ENCODE measurements at places on chromosomes 4 and X. TPM values are rescaled to one million over a fixed set of nuclear protein-coding genes. Genes with fewer than 3 reads are reported as not detected.

Gene UCP1
- total RNA-seq = not detected

Gene NALF2
- 6.3 TPM for total RNA-seq

- peak; percentile 40 for DNase-seq
These were observed 114.0 kb downstream of the RBM47 start for GRCh38 chr4:40515398-40516293.

- DNase-seq = peak; percentile 22
These were observed 13.8 kb upstream of the SMS start for GRCh38 chrX:21926527-21927278.

- DNase-seq = no peak
These were observed 222.6 kb upstream of the PCDH18 start for GRCh38 chr4:137754652-137755471.

DNA sequence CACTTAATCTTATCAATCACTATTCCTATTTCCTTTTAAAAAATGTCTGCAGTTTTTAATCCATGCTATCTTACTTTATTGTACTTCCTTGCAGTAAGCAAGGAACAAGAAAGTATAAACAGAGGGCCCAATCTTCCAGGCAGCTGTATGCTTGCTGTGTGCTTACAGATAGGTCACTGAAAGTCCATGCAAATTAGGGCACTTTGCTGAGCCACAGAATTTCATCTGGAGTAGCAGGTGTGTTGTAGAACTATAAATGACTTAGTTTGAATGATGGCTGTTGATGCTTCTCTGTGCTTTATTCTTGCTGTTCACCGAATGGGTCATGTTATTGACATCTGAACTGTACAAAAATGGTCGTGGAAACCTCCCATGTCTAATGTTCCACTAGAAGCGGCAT is 154.6 kb downstream of the ATOH1 start:
- no peak for DNase-seq

DNA sequence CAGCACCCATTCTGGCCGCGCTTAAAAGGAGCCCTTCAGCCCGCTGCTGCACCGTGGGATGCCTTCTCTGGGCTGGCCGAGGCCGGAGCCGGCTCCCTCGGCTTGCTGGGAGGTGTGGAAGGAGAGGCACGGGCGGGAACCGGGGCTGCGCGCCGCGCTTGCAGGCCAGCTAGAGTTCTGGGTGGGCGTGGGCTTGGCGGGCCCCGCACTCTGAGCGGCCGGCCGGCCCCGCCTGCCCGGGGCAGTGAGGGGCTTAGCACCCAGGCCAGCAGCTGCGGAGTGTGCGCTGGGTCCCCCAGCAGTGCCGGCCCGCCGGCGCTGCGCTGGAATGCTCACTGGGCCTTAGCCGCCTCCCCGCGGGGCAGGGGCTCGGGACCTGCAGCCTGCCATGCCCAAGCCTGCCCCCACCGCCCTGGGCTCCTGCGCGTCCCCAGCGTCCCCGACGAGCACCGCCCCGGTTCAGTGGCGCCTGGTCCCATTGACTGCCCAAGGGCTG is 111.3 kb downstream of the PCDH18 start:
- DNase-seq = no peak

DNA sequence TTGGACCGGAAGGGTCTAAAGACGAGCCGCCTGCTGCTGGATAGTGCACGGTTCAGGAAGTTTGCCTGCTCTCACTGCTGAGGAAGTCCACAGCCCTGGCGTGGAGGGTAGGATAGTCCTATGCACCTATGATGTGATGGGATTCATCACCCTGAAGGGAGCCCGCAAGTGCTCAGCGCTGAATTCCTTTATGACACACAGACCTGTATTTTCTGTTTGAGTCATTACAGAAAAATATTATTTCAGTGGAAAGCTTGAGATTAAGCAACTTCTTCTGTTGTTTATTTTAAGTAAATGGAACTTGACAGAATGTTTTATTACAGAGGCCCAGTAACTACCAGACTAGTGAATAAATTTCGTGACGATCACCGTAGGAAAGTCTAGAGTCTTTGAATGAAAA is 123.2 kb downstream of the TRIML1 start:
- DNase-seq = no peak

Gene EFHC2
- 0.95 TPM for total RNA-seq

DNA sequence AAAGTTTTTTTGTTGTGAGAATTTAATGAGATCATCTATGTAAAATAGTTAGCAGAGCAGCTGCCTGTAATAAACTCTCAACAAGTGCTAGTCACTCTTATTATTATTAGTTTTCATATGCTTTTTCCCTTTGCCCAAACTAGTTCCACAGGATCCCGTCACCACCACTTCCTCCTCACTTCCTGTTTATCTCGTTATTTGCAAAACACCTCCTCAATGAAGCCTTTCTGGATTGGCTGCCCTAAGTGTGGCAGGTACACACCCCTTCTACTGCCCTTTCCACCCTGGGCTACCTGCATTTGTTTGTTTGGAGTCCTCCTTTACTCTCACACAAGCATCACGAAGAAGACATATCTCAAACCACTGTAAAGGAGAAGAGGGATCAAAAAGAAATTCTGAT is 54.4 kb upstream of the KLF3 start:
- no peak for DNase-seq

DNA sequence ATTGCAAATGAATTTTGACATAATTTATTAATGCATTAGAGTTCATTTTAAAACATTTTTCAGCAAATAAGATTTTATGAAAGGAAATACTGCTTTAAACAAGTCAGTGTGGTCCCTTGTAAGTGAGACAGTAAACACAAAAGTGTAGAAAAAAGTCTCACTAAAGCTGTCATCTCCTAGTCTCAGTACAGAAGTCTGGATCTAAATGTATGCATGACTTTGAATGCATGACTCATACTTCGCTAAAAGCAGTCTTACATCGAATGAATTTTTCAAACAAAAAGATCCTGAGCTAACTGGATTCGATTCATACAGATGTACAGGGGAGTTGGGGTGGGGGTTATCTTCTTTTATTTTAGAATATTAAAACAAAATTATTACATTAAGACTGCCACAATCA is 207.4 kb upstream of the VCX start:
- DNase-seq = no peak

Gene SHROOM2
- 14.1 TPM for total RNA-seq

GRCh38 chr4:1490654-1491327 is 84.5 kb upstream of the NKX1-1 start:
- DNase-seq = no peak

Gene MAGEB16
- not detected for total RNA-seq

Gene RBMXL3
- not detected for total RNA-seq

- no peak for DNase-seq
These were observed 486.0 kb upstream of the CTSO start for GRCh38 chr4:156439576-156440200.

DNA sequence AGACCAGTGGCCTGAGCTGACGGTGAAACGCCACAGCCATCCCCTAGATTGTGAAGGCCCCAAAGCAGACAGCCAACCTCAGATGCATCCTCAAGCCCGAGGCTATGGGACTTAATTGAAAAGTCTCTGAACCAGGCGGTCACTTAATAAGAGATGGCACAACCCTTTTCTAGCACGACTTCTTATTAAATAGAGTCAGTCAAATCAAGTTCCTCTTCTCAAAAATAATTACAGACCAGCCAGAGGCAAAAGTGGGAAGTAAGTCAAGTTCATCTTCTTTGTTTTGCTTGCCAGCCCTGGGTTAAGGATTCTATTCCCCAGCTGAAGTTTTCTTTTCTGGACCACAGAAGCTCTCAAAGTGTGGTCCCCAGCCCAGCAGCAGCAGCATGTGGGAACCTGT is 9.7 kb upstream of the SH3KBP1 start:
- no peak for DNase-seq

DNA sequence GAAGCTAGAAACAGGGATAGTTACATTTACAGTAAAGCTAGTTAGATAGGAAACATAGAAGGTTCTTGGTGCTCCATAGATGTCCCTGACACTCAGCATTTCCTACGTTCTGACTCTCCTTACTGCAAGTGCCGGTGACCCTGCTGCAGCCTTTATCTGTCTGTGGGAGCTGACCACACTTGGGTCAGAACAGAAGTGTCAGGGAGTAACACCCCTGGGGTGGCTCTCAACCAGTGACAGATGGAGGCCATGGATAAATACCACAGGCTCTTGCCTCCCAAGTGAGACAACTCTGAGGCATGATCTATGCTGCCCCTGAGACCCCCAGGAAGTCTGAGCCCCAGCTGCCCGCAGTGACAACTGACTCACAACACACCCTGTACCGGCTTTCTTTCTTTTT is 69.8 kb downstream of the ANXA3 start:
- DNase-seq = no peak

- no peak for DNase-seq
These were observed 47.0 kb upstream of the MAN2B2 start for GRCh38 chr4:6527683-6528595.

Gene VCX3B
- not detected for total RNA-seq

Gene GPAT3
- total RNA-seq = 4.7 TPM

DNA sequence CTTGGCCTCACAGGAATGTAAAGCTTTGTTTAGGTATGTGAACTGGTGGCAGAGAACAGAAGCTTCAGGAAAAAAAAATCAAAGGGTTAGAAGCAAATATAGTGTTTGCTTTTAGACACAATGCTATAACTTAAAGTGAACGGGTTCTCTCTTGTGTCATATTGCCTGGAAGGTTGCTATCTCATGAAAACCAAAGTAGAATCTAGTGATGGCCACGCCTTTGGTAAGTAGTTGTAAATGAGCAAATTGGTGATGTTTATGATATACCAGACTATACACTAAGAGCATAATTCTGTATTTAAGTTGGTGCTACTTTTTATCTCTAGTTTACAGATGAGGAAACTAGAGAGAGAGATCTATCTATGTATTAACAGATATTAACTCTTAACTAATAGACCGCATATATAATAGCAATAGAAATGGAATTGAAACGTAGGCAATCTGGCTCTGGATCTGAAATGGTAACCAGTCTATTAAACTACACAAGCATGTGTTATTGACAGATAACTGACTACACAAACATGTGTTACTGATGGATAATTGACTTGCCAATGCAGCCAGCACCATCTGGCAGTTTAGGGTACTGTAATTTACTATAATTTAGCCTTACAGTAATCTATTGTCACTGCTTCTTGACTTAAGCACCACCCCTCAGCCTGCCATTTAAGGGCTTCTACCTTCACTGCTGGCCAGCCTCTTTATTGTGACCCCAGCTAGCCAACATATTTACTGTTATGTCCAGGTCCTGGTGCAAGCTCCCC is 40.8 kb downstream of the HCCS start:
- DNase-seq = no peak

DNA sequence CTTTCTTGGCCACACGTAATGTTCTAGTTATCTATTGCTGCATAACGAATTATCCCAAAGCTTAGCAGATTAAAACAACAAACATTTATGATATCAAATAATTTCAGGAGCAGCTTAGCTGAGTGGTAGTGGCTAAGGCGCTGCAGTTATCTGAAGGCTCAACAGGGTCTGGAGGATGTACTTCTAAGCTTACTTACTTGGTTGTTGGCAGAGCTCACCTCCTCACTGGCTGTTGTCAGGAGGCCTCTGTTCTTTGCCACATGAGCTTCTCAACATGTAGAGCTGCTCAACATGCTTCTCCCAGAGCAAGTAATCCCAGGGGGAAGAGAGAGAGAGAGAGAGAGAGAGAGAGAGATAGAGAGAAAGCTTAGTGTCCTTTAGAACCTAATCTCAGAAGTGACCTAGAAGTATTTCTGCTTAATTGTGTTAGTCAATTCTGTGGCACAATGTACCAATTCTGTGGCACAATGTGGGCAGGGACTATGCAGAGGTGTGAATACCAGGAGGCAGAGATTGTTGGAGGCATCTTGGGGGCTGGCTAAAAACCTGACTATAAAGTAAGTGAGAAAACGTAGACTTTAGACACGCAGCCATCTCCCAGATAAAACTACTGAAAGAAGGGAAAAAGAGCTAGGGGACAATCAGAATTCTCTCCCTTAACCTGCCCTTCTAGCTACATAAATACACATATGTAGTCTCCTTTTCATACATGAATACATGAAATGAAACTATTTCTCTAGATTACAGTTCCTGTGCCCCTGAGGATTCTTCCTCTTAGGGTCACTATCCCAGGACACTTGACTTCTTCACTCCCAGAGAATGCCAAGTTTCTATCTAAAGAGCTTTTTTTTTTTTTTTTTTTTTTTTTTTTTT is 40.2 kb downstream of the HOPX start:
- DNase-seq = no peak

DNA sequence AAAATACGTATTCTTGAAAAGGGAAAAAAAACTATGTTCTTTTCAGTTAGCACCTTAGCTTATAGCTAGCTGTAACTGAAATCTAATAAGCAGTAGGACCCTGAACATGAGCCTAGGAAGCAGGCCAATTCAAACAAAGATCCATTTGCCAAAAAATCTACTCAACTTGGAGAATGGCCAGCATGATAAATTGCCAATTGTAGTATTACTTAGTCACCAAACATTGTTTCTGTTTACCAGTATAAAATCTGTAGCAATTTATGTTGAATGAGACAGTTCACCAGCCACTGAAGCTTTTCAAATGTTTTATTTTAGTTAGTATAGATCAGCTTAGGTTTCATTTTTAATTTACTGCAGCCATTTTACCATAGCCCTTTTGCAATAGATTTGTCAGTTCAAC is 323.6 kb upstream of the DIPK2B start:
- no peak for DNase-seq

DNA sequence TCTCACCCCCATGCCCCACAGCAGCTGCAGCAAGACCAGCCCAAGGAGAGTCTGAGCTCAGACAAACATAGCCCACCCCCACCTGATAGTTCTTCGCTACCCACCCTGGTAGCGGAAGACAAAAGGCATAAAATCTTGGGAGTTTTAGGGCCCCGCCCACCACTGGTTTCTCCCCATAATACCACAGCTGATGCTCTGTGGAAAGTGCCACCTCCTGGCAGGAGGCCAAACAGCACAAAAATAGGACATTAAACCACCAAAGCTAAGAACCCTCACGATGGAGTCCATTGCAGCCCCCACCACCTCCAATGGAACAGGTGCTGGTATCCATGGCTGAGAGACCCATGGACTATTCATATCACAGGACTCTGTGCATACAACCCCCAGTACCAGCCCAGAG is 226.7 kb downstream of the SNCA start:
- DNase-seq = no peak

DNA sequence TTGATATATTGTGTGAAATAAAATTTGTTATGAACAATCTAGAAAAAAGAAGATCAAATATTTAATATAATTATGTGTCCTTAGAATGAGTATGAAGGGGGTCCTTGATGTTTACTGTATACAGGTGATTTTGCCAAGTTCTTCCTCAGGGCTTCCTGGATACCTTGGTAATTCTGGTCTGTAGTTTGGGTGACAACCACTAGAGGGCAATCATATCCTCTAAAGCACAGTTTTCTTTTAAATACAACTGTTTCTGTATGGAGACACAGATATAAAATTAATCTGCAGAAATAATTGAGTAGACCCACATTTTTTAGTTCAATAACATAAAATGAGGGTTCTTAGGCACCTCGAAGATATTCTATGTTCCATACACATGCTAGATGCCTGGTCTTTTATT is 157.7 kb downstream of the SPANXN1 start:
- DNase-seq = peak; percentile 21

Data from Calu3 (cell line).